ENCODE measurements at places on chromosomes 3 and 15.

GRCh38 chr3:150251187-150252062 lies 156.7 kb upstream of the TSC22D2 start:
- no peak for DNase-seq

GRCh38 chr15:40340038-40340739 lies 550 bp downstream of the CCDC9B start:
- no peak for DNase-seq

GRCh38 chr3:67196677-67197076 lies 198.6 kb downstream of the KBTBD8 start:
- no peak for DNase-seq

GRCh38 chr3:112002096-112002971 lies 3.6 kb downstream of the TAGLN3 start:
- DNase-seq: peak; percentile 56

DNA sequence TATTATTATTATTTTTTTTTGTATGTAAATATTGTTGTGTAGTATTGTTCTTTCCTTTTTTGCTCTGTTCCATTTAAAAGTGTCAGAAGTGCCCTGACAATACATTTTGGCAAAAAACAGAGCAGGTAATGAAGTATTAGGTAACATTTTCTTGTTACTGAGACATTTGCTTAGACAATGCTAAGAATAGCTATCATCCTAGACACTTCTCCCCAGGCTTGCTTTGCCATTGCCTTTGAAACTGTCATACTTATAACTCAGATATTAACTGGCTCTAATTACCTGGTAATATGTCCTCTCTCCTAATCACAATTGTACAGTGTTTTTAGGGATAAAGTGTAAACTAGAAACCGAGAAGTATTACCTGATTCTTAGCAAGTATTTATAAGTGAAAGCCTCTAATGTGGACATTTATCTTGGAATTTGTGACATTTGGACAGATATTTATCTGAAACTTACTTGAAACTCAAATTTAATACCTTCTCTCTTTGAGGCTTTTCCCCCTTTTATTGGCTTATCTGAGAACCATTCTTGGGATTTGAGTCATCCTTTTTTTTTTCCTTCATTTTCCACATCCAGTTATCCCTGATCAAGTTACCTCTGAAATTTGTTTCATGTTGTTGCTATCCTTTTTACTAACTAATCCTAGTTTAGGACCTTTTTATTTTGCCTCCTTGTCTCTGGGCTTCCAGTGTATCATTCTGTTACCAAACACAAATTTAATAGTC lies 13.1 kb downstream of the ARIH1 start:
- DNase-seq: no peak

DNA sequence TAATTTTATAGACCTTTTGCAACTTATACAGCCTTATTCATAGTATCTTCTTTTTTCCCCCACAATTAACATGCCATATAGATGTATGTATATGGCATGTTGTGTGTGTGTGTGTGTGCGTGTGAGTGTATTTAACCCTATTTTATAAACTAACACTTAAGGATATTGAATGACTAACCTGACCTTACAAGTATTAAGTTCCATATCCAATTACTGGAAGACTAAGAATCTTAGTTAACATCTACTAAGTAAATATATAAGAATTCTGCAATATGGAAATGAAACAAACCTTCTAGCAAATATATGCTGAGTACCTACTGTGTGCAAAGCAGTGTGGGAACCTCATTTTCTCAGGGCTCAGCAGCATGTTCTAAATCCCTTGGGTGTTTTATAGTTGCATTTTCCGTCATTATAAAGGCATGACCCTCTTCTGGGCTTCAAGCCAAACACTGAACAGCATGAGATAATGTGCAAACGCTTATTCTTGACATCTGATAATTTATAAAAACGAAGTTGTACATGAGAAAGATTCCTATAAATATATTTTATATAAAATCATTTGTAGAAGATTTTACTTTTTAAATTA lies 105.5 kb downstream of the NLGN1 start:
- no peak for DNase-seq

DNA sequence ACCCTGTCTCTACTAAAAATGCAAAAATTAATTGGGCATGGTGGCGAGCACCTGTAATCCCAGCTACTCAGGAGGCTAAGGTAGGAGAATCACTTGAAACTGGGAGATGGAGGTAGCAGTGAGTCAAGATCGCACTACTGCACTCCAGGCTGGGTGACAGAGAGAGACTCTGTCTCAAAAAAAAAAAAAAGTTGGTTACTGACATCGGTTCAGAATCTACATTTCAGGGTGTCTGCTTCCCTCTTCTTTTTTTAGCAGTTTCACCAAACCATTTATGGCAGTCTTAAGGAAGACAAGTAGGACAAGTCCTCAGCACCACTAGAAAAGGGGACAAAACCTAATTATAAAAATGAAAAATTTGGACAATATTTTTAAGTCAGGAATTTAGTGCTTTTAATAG lies 3.3 kb upstream of the USP4 start:
- DNase-seq: no peak

DNA sequence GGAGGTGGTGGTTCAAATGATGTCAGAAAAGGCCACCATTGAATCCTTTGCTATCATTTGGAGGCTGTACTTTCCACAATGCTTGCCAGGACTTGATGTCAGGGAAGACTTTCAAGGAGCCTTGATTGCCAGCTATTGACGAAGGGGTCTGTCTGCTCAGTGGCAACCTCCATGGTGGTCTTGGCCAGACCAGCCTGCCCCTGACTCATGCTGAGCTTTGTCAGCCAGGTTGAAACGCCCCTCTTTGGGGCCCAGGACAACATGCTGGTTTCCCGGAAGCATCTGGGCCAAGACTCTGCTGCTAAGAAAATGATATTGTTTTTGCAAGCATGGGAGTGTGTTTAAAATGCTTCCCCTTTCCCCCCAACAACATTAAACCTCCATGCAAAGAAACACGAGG lies 26.7 kb downstream of the CGNL1 start:
- no peak for DNase-seq

- no peak for DNase-seq
Observed at GRCh38 chr15:67156426-67156825, 91.0 kb downstream of the SMAD3 start.

- DNase-seq: peak; percentile 54
Observed at GRCh38 chr3:87997298-87997697, 61.5 kb downstream of the CGGBP1 start.

DNA sequence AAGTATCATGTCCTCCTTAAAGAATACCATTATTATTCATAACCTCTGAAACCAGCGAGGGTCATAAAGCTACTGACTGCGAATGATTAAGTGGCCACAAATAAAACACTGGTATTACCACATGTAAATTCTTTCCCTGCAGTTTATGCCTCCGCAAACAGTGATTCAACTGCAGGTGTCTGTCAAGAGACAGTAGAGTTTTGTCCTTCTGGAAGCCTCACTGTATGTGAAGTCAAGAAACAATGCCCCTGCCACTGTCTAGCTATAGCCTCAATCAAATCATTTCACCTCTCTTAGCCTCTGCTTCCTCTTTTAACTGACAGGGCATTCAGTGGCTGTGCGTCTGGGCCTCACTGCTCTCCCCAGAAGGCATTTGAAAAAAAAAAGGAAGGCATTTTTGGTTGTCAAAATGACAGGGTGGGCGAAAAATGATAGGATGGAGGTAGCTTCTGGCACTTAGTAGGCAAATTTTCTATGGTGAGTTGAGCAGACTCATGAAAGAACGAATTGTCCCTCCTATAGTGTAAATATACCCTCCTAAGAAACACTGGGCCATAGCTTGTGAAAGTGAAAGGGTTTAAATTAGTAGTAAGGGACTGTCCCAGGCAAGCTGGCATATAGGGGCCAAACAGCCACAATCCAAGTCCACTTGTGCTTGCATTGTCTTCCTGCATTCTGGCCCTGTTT lies 66.7 kb downstream of the FILIP1L start:
- DNase-seq: no peak

DNA sequence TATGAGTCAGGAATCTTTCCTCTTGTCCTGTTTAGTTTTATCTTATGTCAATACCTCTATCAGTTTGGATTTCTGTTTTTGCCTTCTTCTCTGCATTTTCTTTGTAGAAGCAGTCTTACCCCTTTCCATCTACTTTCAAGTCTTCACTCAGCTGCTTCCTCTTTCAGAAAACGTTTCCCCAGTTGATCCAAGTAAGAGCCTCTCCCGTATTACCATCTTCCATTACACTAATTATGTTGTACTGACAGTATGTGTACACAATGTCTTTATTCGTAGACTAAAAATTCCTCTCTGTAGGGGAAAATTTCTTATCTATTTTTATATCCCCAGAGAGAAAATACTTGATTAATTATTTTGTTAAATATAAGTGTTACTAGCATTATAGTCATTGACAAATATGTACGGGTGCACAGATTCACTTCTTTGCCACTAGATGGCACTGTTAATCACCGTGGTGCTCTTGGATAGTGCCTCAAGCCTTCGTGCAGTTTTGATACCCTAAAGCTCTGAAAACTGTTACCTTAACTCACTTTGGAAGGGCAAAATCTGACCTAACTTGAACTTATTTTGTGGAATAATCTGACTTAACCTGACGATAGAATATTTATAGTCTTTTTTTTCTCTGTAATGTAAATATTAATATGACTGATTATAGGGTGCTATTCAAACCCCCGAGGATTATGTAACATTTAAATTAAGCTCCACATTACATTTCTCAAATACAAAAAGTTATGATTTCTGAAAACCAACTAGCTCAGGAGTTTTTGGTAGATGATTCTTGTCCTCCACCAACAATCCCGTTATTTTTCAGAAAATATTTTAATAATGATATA lies 74.2 kb upstream of the POU1F1 start:
- peak; percentile 17 for DNase-seq

DNA sequence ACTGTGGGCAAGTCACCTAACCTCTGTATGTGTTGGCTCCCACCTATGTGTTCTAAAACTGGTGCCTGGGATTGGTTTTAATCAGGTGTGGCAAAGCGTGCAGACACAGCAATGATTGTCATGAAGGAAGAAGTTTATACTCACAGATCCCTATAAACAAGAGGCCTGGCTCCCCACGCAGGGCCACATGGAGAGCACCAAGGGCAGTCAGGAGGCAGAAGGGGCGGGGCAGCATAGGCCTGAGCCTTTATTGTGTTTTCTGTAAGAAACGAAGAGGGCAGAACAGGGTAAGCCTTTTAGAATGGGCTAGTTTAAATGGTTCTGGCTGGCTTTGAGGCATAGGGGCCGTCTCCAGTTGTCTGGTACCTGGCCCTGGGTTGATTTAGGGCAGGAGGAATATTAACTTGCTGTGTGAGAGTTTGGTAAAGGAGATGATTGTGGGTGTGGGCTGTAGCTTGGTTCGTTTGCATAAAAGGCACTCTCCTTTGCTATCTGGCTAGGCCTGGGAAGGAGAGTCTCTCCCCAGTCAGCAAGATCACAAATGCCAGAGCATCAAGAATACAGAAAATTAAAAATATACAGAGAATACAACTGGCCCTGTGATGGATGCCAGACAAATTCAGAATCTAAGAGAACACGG lies 2.2 kb upstream of the FBXW12 start:
- no peak for DNase-seq
